Left cardiac atrium (tissue), 4 donors: ENCODE measurements at places on chromosomes 3 and 15. TPM values are rescaled to one million over a fixed set of nuclear protein-coding genes. Genes with fewer than 3 reads are reported as not detected.
A peak's percentile ranks its signal among the peaks of the same experiment; 100 is the strongest.

DNA sequence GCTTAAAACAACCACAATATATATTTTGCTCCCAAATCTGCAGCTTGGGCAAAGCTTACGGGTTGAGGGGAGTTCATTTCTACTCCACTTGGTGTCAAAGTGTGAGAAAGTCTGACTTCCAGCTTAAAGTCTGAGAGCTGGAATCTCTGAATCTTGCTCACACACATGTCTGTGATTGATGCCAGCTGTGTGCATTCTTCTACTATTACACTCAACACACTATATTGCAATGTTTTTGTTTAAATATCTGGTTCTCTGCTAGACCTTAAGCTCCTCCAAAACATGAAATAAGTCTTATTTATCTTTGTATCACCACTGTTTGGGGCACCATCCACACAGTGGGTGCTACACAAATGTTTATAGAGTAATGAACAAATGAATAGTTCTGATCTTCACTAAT is 36.7 kb upstream of the SECISBP2L start:
- no peak for DNase-seq

DNA sequence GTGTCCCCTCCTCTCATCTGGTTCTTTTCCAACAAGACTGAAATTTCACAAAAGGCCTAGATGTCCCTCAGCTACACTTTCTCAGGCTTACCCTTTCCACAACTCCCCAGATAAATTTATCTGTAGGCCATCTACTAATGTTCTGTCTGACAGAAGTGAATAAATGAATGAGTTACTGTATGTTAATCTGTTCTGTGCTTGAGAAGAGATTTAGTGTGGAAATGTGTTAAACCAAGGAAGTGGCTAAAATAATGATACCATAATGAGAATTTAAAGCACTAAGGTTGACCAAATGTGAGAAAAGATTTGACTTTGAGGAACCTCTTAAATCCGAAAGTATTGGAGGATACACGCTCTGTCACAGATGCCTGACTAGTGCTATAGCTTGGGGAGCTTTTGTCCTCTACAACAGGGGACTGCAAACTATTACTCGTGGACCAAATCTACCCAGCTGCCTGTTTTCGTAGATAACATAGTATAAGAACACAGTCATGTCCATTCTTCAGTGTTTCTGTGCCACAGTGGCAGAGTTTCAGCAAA is 74.8 kb upstream of the P2RY1 start:
- DNase-seq = no peak

- no peak for DNase-seq
Measured at GRCh38 chr3:133851266-133851906, 44.3 kb downstream of the RAB6B start.

The MOBP gene
- total RNA-seq = 0.10 TPM

- peak; percentile 28 for DNase-seq
Measured at GRCh38 chr3:44939581-44940036, 36.4 kb downstream of the ZDHHC3 start.

DNA sequence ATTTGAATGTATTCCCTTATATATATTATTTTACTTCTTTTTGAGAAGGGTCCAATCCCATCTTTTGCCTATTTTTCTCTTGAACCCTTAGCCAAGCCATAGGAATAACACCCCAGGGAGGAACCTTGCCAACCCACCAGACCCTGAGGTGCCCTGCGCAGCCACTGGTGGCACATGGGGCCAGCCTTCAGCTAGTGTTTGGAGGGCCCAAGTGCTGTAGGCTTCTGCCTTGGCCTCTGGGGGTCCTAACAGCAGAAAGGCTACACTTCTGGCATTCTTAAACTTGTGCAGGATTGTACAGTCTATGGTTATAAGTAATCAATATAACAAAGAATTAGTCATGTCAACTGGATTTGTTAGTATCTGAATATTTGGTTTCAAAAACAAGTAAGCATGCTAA is 34.5 kb downstream of the RUVBL1 start:
- no peak for DNase-seq

The ACKR4 gene
- total RNA-seq = 3.7 TPM

GRCh38 chr3:100155128-100155527 is 40.8 kb upstream of the FILIP1L start:
- no peak for DNase-seq

GRCh38 chr15:80834906-80835305 is 55.7 kb downstream of the CEMIP start:
- no peak for DNase-seq

DNA sequence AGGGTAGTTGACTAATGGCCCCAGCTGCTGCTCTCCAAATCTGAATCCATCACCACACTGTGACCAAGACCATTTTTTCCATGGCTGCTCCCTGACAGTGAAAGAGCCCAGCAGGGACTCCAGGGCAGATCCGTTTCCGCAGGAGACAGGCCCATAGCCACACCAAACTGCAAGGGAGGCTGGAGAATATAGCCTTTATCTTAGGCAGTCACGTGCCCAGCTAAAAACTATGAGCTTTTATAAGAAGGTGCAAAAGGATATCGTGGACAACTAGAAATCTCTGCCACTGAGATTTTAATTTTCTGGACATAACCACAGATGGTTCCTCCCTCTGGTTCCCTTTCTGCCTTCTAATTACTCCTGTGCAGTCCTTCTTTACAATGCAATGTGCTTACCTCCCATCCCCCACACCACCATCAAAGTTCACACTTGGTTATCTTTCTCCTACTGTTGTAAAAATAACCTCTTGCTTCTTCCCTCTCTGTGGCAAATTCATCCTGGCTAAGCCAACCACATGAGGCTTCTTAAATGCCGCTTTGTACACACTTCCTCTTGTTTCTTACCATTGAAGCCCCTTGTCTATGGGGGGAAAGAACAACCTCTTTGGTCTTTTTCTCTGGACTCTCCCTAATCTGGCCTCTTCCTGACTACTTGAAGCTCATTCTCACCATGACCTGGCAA is 233.7 kb downstream of the SHQ1 start:
- no peak for DNase-seq

DNA sequence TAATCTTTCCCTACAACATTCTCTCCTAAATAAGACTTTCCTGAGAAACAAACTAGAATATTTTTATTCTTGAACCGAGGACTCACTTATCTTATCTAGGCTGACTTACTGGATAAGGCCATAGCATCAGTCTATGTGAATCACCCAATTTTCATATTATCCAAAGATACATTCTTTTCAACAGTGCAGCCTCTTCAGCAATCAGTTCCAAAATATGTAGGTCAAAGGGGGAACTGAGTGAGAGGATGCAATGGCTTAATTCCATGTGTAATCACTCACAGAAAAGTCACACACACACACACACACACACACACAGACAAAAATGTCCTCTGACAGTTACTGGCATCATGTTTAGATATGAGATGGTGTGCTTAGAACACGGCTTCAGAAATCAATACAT is 31.5 kb upstream of the MECOM start:
- no peak for DNase-seq
